ENCODE measurements at places on chromosomes 6 and 20. TPM values are rescaled to one million over a fixed set of nuclear protein-coding genes. Genes with fewer than 3 reads are reported as not detected.
A peak's percentile ranks its signal among the peaks of the same experiment; 100 is the strongest.

Gene APOBEC2
- total RNA-seq, result not detected

Gene PPP1R14C
- 7.3 TPM for total RNA-seq

DNA sequence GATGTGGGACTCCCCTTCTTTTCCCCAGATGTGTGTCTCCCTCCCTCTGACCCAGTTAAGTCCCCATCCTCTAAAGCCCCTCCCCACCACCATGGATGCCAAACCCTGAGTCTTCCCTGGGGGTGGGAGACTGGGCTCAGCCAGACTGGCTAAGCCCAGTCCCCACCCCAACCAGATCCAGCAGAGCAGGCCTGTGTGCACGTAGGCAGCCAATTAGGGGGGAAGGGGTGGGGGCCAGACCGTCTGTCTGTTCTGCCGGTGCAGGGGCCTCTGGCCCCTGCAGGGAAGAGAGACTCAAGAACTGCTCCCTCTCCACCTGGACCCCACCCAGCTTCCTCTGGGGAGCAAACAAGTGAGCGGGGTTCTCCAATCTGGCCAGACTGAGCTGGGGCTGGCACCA, 605 bp downstream of the COX4I2 start:
- H3K27ac ChIP-seq, result no peak overlapping the region
- peaks cover 3% of the 10 kb centered on the region for H3K27me3 ChIP-seq
- H3K4me3 ChIP-seq, result no peak overlapping the region
- no peaks in the 10 kb centered on the region for H3K4me1 ChIP-seq

Gene C6orf163
- 4.5 TPM for total RNA-seq

- peaks cover 18% of the 10 kb centered on the region for H3K4me1 ChIP-seq
- no peak for DNase-seq
- H3K27me3 ChIP-seq, result peaks cover 54% of the 10 kb centered on the region
- H3K4me3 ChIP-seq, result peak overlapping the region; percentile 29
- no peak overlapping the region for H3K27ac ChIP-seq
- H3K36me3 ChIP-seq, result no peaks in the 10 kb centered on the region
Measured at GRCh38 chr20:51541189-51542032, 1.1 kb downstream of the NFATC2 start.

Gene RPN2
- total RNA-seq, result 203 TPM

GRCh38 chr6:38168126-38168525, 348.6 kb downstream of the ZFAND3 start:
- H3K4me3 ChIP-seq, result no peak overlapping the region
- no peak for DNase-seq
- H3K27me3 ChIP-seq, result no peaks in the 10 kb centered on the region
- H3K36me3 ChIP-seq, result no peaks in the 10 kb centered on the region
- no peak overlapping the region for H3K27ac ChIP-seq

- H3K4me3 ChIP-seq, result no peak overlapping the region
- H3K27ac ChIP-seq, result no peak overlapping the region
- H3K36me3 ChIP-seq, result peaks cover 7% of the 10 kb centered on the region
- DNase-seq, result no peak
Measured at GRCh38 chr20:20390393-20390792, 22.5 kb downstream of the INSM1 start.

GRCh38 chr6:88616380-88616779, 347.0 kb downstream of the RNGTT start:
- no peak for DNase-seq
- peaks cover 14% of the 10 kb centered on the region for H3K36me3 ChIP-seq
- H3K27me3 ChIP-seq, result no peaks in the 10 kb centered on the region
- no peak overlapping the region for H3K27ac ChIP-seq
- H3K4me3 ChIP-seq, result no peak overlapping the region
- H3K4me1 ChIP-seq, result no peaks in the 10 kb centered on the region

Gene XPO5
- 99.6 TPM for total RNA-seq

Gene BCAS1
- not detected for total RNA-seq

GRCh38 chr6:85672623-85673022, 29.9 kb upstream of the SYNCRIP start:
- H3K4me1 ChIP-seq, result peaks cover 45% of the 10 kb centered on the region
- H3K4me3 ChIP-seq, result peak overlapping the region; percentile 36
- H3K27me3 ChIP-seq, result no peaks in the 10 kb centered on the region
- H3K36me3 ChIP-seq, result peaks cover 35% of the 10 kb centered on the region
- H3K27ac ChIP-seq, result no peak overlapping the region

Gene GLP1R
- 0.89 TPM for total RNA-seq

Gene NOX3
- total RNA-seq, result not detected

Gene CGAS
- total RNA-seq, result 0.63 TPM

- no peak overlapping the region for H3K27ac ChIP-seq
- no peak overlapping the region for H3K4me3 ChIP-seq
- no peak for DNase-seq
- H3K36me3 ChIP-seq, result no peaks in the 10 kb centered on the region
Measured at GRCh38 chr6:37759221-37760144, 60.0 kb upstream of the ZFAND3 start.

DNA sequence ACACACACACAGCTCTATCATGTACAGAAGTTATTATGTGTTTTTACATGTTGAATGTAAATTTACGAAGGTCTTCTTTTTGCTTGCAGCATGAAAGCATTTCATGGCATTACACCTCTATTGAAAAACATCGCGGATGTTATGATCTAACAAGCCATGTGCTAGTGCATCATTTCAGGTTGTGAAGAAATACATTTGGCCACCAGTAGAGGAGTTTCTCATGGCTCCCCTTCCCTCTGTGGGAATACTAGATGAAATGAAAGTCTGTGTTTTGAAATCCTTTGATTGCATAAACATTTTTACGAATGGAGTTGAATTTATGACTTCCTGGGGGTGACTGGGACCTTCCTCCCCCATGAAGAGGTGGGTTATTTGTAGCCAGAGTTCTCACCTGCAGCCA, 17.7 kb downstream of the MAS1 start:
- no peaks in the 10 kb centered on the region for H3K4me1 ChIP-seq
- H3K27ac ChIP-seq, result no peak overlapping the region
- peaks cover 32% of the 10 kb centered on the region for H3K27me3 ChIP-seq
- DNase-seq, result no peak
- no peaks in the 10 kb centered on the region for H3K36me3 ChIP-seq
- no peak overlapping the region for H3K4me3 ChIP-seq

- H3K4me3 ChIP-seq, result no peak overlapping the region
- H3K4me1 ChIP-seq, result no peaks in the 10 kb centered on the region
- DNase-seq, result no peak
- H3K27me3 ChIP-seq, result no peaks in the 10 kb centered on the region
- no peak overlapping the region for H3K27ac ChIP-seq
Measured at GRCh38 chr6:14596410-14596809, 478.8 kb downstream of the CD83 start.

Gene SLC17A2
- total RNA-seq, result not detected

- peaks cover 81% of the 10 kb centered on the region for H3K36me3 ChIP-seq
- H3K4me1 ChIP-seq, result peaks cover 70% of the 10 kb centered on the region
- peak overlapping the region; percentile 97 for H3K4me3 ChIP-seq
- H3K27ac ChIP-seq, result no peak overlapping the region
- no peak for DNase-seq
- H3K27me3 ChIP-seq, result peaks cover 25% of the 10 kb centered on the region
Measured at GRCh38 chr20:49285813-49286494, 8.1 kb upstream of the ZNFX1 start.

Gene FLOT1
- total RNA-seq, result 106 TPM

- no peak for DNase-seq
- H3K4me3 ChIP-seq, result no peak overlapping the region
- no peaks in the 10 kb centered on the region for H3K36me3 ChIP-seq
- H3K27ac ChIP-seq, result no peak overlapping the region
- H3K27me3 ChIP-seq, result no peaks in the 10 kb centered on the region
Measured at GRCh38 chr6:85360794-85361642, 88.9 kb upstream of the NT5E start.

- H3K27ac ChIP-seq, result no peak overlapping the region
- H3K4me1 ChIP-seq, result peaks cover 7% of the 10 kb centered on the region
- no peaks in the 10 kb centered on the region for H3K36me3 ChIP-seq
- H3K4me3 ChIP-seq, result no peak overlapping the region
- no peak for DNase-seq
Measured at GRCh38 chr20:8007490-8007889, 12.1 kb downstream of the TMX4 start.

DNA sequence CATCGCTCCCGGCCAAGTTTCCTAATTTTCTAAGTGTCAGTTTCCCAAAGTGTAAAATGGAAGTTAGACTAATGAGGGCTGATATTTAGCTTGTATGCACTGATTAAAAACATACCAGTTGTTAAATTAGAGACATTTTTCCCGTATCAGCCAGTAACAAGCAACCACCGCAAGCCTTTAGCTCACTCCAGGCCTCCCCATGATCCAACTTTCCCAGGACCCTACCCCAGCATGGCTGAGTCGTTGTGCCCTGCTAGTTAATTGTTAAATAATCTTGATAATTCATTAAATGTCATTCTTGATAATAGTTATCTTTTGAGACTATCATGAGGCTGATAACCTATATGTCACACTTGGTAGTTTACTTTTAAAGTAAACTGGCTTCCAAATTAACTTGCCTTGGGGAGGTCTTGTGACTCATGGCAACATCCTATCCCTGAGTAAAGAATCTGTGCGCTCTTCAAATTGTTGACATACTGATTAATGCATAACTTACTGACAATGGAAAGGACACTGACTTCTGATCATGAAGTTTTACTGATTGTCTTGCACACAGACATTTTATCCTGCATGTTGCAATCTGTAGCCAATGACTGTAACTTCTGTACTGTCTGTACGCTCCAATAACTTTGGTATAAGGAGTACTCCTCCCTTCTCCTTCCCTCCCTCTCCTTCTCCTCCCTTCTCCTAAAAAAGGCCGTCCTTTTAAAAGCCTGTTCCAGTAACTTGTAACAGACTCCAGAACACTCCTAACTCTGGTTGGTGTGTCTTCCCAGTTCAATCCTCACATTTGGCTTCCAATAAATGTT, 6.3 kb upstream of the GTF3C6 start:
- H3K27ac ChIP-seq, result no peak overlapping the region
- DNase-seq, result no peak
- no peaks in the 10 kb centered on the region for H3K36me3 ChIP-seq

- DNase-seq, result no peak
- peaks cover 7% of the 10 kb centered on the region for H3K36me3 ChIP-seq
- no peaks in the 10 kb centered on the region for H3K27me3 ChIP-seq
- no peak overlapping the region for H3K27ac ChIP-seq
- no peak overlapping the region for H3K4me3 ChIP-seq
Measured at GRCh38 chr6:20686142-20686541, 151.9 kb downstream of the CDKAL1 start.

GRCh38 chr6:56381801-56382251, 134.4 kb upstream of the COL21A1 start:
- no peak for DNase-seq
- no peaks in the 10 kb centered on the region for H3K36me3 ChIP-seq
- no peaks in the 10 kb centered on the region for H3K27me3 ChIP-seq
- peak overlapping the region; percentile 83 for H3K27ac ChIP-seq
- H3K4me1 ChIP-seq, result peaks cover 23% of the 10 kb centered on the region

DNA sequence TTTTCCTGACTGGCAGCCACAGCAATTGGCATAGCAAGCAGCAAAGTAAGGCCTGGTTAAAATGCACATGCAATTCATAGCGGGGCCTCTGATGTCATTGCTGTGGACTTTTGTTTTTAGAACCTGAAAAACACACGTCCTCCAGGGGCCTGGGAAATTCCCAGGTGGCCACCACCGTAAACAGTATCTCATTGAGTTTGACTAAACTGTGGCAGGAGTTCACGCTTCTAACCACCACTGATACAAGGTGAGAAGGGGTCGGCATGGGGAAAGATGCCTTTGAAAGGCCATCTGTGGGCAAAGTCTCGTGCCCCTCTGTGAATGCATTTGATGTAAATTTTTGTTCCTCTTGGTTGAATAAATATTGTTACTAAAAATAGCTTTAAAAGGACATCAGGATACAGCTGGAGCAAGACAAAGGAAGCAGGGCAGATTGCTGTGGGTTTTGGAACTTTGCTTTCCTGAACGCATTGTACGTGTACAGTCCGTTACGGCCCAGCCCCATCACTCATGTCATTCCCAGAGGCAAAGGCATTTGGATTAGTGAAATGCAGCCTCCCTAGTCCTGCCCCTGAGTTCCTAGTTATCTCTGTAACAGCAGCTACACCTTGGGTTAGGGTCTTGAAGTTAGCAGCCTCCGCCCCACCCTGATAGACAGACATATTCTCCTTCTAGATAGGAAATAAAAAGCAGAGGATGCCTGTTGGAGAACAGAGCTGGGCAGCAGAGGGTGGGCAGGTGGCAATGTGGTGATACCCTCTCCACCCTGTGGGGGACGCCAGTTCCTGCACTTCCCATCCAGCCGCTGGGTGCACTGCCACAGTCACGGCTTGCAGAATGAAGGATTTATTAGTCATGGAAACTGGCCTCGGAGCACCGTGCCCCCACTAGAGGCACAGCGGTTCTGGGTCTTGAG, 80.3 kb downstream of the ZDHHC14 start:
- DNase-seq, result no peak
- no peak overlapping the region for H3K27ac ChIP-seq
- H3K36me3 ChIP-seq, result no peaks in the 10 kb centered on the region

- no peak for DNase-seq
- no peak overlapping the region for H3K27ac ChIP-seq
- no peaks in the 10 kb centered on the region for H3K36me3 ChIP-seq
Measured at GRCh38 chr20:39861381-39861780, 827.7 kb downstream of the MAFB start.

Gene PLCB1
- total RNA-seq, result 13.7 TPM

Gene ZBP1
- total RNA-seq, result not detected

GRCh38 chr6:80338201-80338836, 231.8 kb downstream of the BCKDHB start:
- peak overlapping the region; percentile 65 for H3K4me3 ChIP-seq
- H3K27me3 ChIP-seq, result no peaks in the 10 kb centered on the region
- no peak overlapping the region for H3K27ac ChIP-seq
- peaks cover 40% of the 10 kb centered on the region for H3K4me1 ChIP-seq

DNA sequence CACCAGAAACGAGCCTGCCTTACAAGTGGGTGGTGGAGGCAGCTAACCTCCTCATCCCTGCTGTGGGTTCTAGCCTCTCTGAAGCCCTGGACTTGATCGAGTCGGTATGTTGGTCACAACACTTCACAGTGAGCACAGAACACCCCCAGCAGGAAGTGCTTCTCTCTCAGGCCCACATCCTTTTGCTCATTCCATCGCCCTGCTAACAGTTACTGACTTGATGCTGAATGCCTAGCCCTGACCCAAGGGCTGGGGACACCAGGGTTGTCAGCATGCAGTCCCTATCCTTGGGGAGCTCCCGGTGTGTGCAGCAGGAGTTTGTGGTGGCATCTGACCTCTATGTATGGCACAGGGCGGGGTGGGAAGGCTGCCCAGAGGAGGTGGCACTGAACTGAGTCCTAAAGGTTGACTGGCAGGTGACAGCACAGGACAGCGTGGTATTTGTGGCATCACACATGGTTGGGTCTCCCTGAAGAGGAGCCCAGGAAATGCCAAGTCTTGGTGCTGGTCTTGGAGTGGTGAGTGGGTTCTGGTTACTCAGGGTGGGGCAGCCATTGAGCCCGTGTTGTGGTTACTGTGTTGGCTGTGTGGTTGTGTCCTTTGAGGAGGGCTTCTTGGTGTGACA, 26.7 kb downstream of the GTSF1L start:
- peaks cover 20% of the 10 kb centered on the region for H3K36me3 ChIP-seq
- no peak for DNase-seq
- no peaks in the 10 kb centered on the region for H3K4me1 ChIP-seq
- H3K27ac ChIP-seq, result no peak overlapping the region
- H3K4me3 ChIP-seq, result no peak overlapping the region

Gene CALHM6
- 4.6 TPM for total RNA-seq

GRCh38 chr6:28474441-28475219, 31.3 kb upstream of the ZSCAN23 start:
- peaks cover 5% of the 10 kb centered on the region for H3K4me1 ChIP-seq
- H3K27me3 ChIP-seq, result peaks cover 50% of the 10 kb centered on the region
- H3K27ac ChIP-seq, result no peak overlapping the region
- H3K4me3 ChIP-seq, result peak overlapping the region; percentile 88
- H3K36me3 ChIP-seq, result no peaks in the 10 kb centered on the region
